ENCODE measurements at places on chromosomes 16 and 17.

- DNase-seq: no peak
Observed at GRCh38 chr17:19641687-19642372, 6.7 kb upstream of the ALDH3A2 start.

DNA sequence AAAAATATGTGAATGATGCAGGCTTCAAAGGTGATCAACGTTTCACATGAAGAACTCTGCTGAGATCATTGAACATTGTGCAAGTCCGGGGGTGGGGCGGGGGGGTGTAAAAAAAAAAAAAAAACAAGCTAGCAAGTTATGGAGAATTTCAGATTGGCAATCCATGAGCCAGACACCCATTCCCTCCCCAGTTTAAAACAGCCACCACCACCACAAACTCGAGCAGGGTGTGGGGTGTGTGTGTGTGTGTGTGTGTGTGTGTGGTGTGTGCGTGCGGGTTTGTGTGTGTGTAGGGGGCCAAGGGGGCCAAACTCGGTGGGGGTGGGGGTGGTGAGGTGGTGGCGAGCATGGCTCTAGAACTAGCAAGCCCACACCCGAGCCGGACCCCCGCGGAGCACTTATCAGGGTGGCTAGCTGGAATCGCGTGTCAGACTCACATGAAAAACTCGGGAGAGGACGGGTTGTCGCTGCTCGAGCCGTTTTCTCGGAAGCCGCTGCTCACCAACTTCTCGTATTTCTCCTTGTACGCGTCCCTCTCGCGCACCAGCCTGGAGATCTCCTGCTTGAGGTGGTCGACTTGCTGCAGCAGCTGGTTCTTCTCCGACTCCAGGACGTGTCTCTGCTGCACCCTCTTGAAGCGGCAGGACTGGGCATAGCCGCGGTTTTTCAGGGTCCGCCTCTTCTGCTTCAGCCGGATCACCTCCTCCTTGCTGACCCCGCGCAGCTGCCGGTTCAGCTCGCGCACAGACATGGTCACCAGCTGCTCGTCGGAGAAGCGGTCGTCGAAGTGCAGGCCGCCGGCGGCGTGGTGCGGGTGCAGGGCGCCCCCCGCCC, 2.0 kb downstream of the MAF start:
- no peak for DNase-seq

DNA sequence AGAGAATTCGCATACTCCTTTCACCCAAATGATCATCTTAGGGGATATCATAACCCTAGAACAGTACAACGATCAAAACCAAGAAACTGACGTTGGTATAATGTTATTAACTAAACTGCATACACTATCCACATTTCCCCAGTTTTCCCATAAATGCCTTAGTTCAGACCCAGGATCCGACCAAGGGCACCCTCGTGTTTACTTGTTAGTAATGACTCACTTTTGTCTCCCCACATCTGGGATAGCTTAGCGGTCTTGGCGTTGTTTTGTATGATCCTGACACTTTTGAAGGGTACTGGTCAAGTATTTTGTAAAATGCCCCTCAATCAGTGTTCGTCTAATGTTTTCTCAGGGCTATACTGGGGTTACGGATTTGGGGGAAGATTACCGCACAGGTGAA, 8.0 kb downstream of the HS3ST3A1 start:
- DNase-seq: no peak

- DNase-seq: peak; percentile 12
Observed at GRCh38 chr17:37642681-37643080, 565 bp downstream of the DDX52 start.

DNA sequence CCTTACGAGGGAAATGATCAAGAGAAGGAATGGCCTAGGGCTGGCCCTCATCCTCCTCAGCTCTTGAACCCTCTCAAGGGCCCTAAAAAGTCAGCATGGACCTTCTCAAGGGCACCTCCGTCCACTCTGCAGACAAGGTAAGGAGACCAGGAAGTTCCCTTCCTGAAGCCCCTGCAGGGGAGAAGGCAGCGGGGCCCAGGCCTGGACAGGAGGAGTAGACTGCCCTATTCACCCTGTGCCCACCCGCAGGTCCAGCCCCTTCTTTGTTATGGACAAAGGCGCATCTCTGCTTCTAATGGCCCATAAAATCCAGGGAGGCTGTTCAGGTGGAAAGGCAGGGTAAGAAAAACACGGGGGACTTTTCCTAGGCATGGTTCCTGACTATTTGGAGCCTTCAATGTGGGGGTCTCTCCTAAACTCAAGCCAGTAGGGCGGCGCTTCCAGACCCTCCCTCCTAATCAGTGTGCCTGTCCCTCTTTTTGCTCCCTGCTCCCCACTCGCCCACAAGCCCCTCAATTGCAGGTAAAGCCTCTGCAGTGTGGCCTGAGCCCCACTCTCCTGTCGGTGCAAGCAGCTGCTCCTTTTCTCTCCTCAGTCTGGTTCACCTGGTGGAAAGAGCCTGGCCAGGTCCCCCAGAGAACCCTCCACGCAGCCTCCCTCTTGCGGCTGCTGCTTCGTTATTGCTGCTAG, 28.2 kb downstream of the AXIN2 start:
- DNase-seq: no peak

DNA sequence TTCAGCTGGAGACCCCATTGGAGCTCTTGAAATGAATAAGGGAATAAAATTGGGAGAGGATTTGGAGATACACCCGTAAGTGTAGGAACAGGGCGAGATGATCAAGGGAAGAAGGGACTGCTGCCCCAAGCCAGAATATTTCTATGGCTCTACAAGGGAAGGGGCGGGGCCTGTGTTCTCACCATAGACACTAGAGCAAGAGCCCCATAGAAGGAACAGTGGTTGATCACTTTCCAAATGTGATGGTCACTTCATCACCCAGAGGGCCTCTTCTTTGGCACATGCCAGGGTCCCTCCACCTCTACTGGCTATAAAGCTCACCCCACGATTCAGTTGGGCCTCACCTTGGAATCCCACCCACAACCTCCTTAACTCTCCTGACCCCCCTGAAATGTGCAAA, 25.0 kb downstream of the GPRC5B start:
- no peak for DNase-seq

GRCh38 chr17:74212913-74213791, at the start of gene TTYH2:
TSS of gene TTYH2 (plus strand) at chr17:74213571. CDS start at chr17:74213588, 17 bp downstream.
- peak; percentile 57 for DNase-seq
